ENCODE measurements at places on chromosomes 16 and 17.

- DNase-seq, result peak; percentile 53
Measured at GRCh38 chr16:67163164-67163998, 1.2 kb upstream of the HSF4 start.

DNA sequence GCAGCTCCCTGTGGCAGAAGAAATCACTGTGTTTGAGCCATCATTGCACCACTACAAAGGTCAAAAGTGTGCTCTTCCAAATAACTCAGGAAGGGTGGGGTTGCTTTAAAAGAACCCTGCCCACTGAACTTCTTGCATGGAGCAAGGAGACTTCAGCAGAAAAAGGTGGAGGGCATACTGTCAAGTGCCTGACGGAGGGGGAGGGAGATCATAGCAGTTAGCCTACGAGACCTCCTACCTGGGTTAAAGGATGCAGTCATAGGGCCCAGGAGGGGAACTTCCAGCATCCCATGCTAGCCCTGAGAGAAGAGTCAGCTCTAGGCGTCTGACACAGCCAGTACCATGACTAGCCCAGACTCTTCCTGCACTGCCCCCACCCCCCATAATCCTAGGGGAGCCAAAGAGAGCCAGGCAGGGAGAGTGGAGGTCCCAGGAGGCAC, 45.3 kb upstream of the MSI2 start:
- no peak for DNase-seq

DNA sequence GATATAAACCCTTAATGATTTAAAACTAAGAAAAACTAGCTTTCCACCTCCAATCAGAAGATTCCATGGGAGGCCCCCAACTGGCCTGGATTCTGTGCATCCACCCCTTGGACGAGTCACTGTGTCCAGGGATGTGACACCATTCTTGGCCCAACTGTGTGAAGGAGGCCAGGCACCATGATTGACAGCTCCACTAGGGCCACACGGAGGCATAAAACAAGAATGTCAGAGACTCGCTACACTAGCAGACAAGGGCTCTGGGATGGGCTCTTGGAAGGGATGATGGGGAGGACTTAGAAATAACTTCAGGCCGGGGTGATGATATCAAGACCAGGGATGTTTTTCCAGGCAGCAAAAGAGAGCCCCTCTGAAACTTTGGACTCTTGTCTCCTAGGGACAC, 117.8 kb upstream of the GNAO1 start:
- no peak for DNase-seq

GRCh38 chr17:82118815-82119380, 20.9 kb upstream of the FASN start:
- DNase-seq, result no peak

- no peak for DNase-seq
Measured at GRCh38 chr17:47872019-47872650, 21.2 kb upstream of the SP6 start.

- no peak for DNase-seq
Measured at GRCh38 chr17:66988069-66988798, 23.7 kb downstream of the CACNG4 start.

GRCh38 chr17:12415031-12415430, 250.7 kb upstream of the MYOCD start:
- no peak for DNase-seq

All from activated CD4-positive, alpha-beta T cell treated with anti-CD3 and anti-CD28 coated beads, Interleukin-2, amount 50 U/mL, for 48 hours (primary cell).